Urothelium cell line (cell line): ENCODE measurements at places on chromosomes 3 and 15.

- no peak for DNase-seq
Measured at GRCh38 chr15:73570355-73571032, 62.7 kb downstream of the NPTN start.

DNA sequence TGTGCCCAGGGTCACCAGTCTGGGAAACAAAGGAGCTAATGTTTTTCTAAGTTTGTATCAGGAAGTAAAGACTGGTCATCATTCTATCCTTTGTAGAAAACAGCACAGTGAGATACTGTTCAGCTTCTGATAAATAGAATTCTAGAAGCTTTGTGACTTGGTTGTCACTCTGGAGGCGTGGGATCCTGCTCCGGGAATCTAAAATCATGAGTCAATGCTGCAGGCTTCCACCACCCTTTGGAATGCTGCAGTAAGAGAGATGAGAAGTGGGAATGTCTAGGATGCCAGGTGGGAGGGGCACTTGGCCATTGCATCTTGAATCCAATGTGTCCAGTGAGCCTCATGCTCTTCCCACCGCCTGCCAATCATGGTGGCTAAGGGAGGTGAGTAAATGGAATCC, 40.9 kb downstream of the SAMMSON start:
- no peak for DNase-seq

- DNase-seq = no peak
Measured at GRCh38 chr15:87610366-87610765, 646.2 kb downstream of the NTRK3 start.

DNA sequence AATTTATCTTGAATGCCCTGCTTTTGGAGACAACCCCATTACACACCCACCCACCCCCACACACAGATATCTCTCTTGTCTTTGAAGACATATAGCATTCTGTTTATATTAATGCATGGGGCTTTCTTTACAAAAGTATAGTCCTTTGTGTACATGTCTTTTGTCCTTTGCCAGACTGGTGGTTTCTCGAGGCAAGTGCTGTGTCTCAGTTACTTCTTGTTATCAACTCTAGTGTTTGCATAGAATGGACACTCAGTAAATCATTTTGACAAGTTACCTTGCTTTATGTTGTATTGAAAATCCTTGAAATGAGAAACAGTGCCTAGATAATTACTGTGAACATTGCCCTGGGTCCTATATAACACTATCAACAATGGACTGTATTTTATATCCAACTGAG, 33.9 kb downstream of the KBTBD8 start:
- no peak for DNase-seq

DNA sequence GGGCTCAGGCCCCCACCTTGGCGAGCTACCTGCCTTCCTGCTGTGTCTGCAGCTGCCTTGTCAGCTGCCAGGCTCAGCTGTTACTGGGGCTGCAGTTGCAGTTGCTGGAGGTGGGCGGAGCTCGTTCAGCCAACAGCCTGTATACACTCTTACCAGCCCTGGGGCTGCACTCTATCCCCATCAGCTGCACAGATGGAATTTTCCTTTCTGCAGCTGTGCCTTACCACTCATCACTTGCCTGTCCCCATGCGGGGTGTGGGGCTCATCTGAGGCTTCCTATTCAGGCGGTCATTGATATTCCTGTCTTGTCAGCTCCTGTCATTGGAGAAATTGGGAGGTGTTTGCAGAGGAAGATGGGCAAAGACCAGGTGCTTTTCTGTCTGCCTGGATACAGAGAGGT, 9.1 kb upstream of the SYN2 start:
- no peak for DNase-seq

GRCh38 chr3:50830451-50830850, 155.7 kb downstream of the DOCK3 start:
- no peak for DNase-seq

- DNase-seq = no peak
Measured at GRCh38 chr15:87343966-87344365, 912.6 kb downstream of the NTRK3 start.

DNA sequence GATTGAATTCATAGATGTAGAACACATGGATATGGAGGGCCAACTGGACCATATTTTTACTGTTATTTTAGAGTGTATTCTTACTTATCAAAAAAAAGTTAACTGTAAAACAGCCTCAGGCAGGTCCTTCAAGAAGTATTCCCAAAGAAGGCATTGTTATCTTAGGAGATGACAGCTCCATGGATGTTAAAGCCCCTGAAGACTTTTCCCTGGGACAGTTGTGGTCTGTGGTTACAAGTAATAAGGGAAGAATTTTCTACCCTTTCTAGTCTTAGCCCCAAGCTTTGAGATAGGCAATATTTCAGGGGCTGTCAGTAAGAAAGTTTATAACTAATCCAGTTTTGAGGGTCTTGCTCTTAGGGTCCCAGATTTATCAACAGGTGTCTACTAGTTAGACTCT, 62.5 kb downstream of the LRRC49 start:
- no peak for DNase-seq

GRCh38 chr15:89672221-89673164, 6.7 kb downstream of the PLIN1 start:
- DNase-seq = no peak

- DNase-seq = no peak
Measured at GRCh38 chr3:183695569-183696364, 1.8 kb upstream of the YEATS2 start.

GRCh38 chr3:71245971-71246880, 337.3 kb downstream of the FOXP1 start:
- no peak for DNase-seq

GRCh38 chr3:162584986-162585385, 1088.4 kb downstream of the OTOL1 start:
- no peak for DNase-seq

DNA sequence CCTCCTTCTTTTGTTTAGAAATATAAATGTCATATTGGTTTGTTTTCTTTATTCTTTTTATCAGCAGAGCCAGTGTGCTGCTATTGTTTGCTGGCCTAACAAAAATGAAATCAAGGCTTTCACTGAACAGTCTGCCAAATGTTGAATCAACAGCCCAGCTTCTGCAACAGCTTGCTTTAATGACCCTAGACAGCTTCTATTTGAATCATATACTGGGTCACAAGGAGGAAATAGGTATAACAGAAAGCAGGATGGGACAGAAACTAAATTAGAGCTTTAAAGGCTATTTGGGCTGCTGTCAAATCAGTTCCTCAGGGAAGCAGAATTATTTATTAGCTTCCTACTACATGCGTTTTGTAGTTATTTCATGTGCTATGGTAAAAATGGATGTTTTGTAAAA, 12.1 kb upstream of the DNAJC13 start:
- DNase-seq = no peak

- DNase-seq = no peak
Measured at GRCh38 chr3:45639044-45639392, 44.5 kb downstream of the LIMD1 start.

DNA sequence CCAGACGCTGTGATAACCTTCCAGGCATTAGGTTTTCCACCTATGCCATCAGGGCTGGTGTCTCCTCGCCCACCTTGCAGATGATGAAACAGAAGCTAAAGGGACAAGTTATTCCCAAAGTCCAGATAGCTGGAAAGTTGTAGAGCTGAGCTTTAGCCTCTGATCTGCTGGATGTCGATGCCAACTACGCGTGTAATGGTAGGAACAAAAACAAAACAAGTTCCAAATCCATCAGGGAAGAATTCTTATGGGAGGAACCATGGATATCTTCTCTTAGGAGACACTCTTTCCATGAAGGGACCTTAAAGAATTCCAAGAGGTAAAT, 28.1 kb upstream of the RHO start:
- no peak for DNase-seq
